ENCODE measurements at places on chromosomes 3 and 15.
A peak's percentile ranks its signal among the peaks of the same experiment; 100 is the strongest.

- DNase-seq = peak; percentile 91
Observed at GRCh38 chr15:50906954-50907600, 1.4 kb upstream of the AP4E1 start.

DNA sequence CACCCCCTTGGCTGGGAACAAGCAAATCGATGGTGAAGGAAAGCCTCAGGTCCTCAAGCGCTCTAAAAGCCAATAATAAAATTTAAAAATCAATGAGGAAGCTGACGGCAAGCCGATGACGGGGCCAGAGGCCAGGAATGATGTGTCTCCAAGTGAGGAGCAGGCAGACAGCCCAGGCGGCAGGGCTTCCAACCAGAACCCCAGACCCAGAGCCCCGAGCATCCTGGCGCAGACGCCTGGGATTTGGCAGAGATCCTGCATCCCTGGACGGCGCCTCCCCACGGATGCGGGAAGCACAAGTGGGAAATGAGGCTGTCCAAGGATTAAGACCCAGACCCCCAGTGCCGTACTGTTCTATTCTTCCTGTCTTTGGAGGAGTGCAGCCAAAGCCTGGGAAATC lies 123.0 kb upstream of the PROK2 start:
- no peak for DNase-seq

- DNase-seq = no peak
Observed at GRCh38 chr15:39340903-39341645, 239.8 kb upstream of the THBS1 start.

DNA sequence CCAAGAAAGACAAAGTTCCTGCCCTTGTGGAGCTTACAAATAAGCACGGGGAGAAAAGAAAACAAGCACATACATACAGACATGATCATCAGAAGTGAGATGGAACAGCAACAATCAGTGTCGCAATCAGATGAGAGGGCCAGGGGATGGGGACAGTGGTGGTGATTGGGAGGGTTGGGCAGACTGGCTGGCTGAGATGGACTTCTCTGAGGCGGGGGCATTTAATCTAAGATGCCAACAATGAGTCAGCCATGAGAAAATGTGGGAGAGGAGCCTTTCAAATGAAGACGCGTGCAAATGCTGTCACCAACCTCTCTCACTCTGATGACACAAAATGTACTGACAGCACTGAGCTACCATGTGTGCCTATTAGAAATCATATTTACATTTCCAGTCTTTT lies 81.4 kb downstream of the NCEH1 start:
- DNase-seq = no peak

DNA sequence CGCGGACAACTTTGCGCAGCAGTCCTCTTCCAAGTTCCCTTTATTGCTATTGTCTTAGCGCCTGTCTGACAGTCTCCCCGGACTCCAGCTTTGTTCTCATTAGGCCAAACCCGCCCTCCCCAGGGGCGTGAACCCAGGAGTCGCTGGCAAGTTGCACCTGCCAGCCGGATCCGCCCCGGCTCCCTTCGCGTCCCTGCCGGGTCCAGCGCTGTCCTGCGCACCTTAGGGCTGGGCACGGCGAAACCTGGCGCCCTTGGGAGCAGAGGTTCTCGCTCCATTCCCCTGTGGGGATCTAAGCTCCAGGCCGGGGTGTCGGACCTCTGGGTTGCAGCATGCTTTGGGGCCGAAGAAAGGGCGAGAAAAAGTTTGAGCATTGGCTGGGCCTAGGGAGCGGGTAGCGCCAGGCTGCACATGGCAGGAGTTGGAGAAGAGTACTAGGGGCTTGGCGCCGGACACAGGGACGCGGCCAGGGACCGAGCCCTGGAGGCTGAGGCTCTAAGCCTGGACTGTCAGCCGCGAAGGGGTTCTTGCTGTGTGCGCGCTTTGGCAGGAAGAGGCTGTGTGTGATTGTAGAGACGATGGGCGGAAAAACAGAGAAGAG lies 335.1 kb upstream of the THRB start:
- no peak for DNase-seq

GRCh38 chr3:187012609-187013051 lies 82.3 kb downstream of the ST6GAL1 start:
- peak; percentile 56 for DNase-seq

GRCh38 chr3:149967086-149967685 lies 3.5 kb downstream of the PFN2 start:
- peak; percentile 67 for DNase-seq

GRCh38 chr3:11247362-11247761 lies 24.8 kb upstream of the ATG7 start:
- DNase-seq = no peak

- peak; percentile 4 for DNase-seq
Observed at GRCh38 chr15:53962646-53963561, 15.3 kb upstream of the UNC13C start.

GRCh38 chr3:187799942-187800641 lies 54.8 kb upstream of the BCL6 start:
- peak; percentile 14 for DNase-seq

DNA sequence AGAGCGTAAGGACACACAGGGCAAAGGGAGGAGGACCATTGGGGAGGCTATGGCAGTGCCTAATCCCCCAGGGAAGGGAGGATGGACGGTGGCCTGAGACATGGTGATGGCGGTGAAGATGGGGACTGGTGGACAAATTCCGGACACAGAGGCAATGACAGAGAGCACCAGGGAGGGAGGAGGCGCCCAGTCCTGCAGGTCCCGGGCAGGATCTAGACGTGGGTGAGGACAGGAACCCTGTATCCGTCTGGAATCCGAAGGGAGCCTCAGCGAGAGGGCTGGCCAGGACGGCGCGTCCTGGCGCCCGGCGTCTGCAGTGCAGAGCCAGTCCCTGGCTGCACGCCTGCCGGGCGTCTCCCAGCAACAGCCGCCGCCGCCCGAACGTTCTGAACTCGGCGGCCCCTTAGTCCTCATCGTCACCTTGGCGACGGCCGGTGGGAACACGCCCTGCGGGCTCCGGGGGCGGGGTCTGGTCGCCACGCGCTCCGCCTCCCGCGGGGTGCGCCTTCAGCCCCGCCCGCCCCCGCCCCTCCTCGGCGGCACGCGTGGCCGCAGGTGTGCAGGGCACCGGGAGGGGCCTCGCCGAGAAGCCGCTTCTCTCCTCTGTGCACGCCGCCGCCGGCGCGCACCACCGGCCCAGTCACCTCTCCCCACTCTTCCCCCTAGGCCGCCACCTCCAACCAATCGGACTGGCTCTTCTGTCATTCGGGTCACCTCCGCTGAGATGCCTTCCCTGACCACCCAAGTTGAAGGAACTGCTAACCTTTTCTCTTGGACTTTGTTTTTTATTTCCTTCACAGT lies 11.6 kb downstream of the XIRP1 start:
- peak; percentile 94 for DNase-seq

DNA sequence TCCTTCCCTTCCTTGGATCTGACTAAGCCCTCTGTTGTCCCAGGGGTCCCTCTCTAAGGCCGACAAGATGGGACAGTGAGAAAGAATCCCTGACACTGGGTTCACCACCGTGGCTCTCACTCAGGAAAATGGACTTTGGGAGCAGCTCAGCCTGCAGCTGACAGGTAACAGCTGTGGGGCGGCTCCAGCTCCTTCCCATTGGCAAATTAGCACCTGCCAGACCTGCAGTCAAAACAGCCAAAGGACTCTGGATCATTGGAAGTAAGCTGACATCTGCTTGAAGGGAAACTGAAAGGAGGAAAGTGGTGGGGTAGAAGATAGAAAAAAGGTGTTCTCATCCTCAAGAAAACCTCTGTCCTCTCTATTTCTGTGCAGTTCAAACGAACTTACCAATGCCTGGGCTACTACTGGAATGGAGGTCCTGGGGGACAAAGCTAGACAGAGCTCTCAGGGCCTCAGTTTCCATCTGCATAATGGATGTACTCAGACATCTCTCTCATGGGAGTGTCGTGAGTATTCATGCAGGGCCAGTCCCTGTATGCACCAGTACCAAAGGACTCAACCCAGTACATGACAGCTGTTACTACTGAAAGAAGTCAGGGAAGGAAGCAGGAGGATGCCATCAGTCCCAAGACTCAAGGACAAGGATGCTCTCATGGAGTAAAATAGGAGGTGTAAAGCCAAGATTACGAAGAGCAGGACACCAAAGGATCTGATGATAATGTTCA lies 53.6 kb upstream of the DCLK3 start:
- no peak for DNase-seq

- DNase-seq = no peak
Observed at GRCh38 chr15:35740761-35741160, 194.8 kb upstream of the DPH6 start.

DNA sequence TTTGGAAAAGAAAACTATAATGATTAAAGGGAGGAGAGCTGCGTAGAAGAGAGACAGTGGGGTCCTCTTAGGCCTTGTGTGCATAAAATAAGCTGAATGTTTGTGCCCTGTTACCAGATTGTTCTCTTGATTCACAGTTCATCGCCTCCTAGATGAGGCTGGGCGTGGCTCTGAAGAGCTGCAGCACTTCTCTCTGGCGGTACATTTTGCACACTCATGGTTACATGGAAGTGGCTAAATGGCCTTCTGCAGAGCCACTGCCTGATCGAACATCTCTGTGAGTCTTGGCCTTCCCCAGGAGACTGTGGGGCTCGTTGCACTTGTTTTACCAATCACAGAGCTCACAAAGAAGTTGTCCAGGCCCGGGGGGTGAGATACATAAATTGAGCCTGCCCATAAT lies 208.8 kb downstream of the GABRG3 start:
- DNase-seq = no peak

DNA sequence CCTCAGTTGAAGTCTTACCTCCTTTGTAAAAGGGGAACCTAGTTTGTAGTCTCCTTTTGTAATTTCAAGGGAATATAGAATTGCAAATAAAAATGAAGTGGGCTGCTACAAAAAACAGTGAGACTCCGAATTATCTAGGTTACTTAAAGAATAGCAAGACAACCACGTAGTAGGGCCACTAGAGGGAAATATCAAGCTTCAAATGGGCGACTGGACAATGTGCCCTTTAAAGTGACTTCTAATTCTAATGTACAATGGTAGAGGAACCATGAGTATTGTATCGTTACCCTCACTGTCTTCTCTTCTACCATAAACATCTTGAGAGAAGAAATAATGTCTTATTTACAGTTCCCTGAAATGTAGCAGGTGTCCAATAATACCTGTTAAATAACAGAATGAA lies 56.3 kb downstream of the TP63 start:
- no peak for DNase-seq

GRCh38 chr3:71356265-71356664 lies 227.3 kb downstream of the FOXP1 start:
- DNase-seq = no peak

DNA sequence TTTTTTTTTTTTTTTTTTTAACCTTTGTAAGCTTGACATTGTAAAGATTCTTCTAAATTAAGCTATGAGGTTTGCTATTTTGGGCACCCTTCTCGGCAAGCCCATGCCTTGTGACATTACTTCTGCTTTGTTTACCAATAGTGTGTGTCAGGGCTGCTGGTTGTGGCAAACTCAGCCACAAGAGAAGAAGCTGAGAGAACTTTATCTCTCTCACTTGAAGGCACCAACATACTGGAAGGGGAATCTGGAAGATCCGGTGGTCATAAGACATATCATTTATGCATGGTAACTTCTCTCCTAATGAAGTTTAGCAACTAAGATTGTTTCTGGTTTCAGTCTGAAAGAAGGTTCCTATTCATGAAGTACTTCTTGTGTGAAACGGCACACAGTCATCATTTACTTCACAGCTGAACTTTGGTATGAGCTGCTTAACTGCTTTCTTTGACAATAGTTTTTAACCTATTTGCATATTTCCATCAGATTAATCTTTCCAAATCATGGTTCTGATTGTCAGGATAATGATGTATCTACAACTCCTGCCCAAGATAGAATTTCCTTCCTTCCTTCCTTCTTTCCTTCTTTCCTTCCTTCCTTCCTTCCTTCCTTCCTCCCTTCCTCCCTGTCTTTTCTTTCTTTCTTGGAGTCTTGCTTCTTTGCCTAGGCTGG lies 189.3 kb downstream of the NFKBIZ start:
- DNase-seq = no peak

- no peak for DNase-seq
Observed at GRCh38 chr15:80214910-80215309, 37.1 kb downstream of the CTXND1 start.

DNA sequence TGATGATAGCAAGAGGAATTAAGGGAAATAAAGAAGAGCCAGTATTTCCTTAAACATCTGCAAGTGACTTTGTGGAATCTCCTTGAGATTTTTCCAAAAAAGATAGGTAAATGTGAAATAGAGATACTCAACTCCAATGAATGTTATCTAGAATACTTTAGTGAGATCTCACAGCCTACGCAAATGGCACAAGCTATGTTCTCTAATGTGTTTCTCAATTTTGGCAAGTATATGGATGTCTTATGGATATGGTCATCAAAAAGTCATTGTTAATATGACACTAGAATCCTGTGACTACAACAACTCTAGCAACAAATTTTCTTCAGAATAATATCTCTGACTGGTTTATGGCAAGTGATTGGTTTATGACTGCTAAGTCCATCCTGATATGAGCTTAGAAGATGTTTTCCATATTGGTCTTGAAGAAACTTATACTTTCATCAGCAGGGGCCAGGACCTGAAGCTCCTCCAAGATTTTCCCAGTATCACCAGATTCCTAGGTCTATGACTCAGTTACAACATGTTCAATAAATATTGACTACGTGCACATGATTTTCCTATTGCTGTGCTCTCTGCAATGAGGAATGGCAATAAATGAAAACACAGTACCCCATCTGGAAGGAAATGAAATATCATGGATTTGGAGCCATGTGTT lies 170.9 kb upstream of the THBS1 start:
- DNase-seq = no peak

GRCh38 chr3:69568951-69569350 lies 170.3 kb upstream of the MITF start:
- no peak for DNase-seq

GRCh38 chr3:158680861-158681260 lies 8.4 kb upstream of the LXN start:
- DNase-seq = no peak

DNA sequence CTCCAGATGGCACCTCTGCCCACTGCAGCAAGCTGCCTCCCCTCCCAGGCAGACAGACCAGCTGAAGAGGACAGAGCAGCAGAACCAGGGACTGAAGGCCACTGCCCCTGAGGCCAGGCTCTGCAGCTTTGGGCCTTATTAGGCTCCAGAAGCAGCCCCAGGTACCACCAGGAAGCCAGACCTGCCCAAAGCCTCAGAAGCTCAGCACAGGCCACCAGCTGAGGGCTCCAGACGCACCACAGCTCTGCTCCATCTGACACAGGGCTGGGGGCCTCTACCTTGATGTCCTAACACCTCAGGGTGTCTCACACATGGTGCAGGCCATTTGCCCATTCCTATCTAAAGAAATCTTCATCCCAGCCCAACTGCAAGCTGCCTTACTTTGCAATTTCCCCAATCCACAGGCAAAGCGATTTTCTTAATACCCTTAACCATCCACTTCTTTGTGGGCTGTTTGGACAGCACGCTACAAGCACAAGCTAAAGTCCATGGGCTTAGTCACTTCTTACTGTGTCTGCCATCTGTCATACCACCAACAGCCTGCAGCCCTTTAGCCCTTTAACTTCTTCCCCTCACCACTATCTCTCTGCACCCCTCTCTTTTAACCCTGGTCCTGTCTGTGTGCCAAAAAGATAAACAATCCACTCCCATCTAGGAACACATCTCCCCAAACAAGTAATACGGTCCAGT lies 112.1 kb downstream of the IQSEC1 start:
- DNase-seq = no peak

GRCh38 chr15:89111961-89112340 lies 23.7 kb downstream of the ABHD2 start:
- DNase-seq = no peak

All from CD4-positive, alpha-beta T cell treated with Interleukin-17A for 1 hour (primary cell).